A673 (cell line): ENCODE measurements at places on chromosomes 16 and 17. TPM values are rescaled to one million over a fixed set of nuclear protein-coding genes. Genes with fewer than 3 reads are reported as not detected.

The KIF2B gene
- total RNA-seq, result not detected in 2 replicates

The MYCBPAP gene
- 0.92 and 1.2 TPM in 2 replicates for total RNA-seq

DNA sequence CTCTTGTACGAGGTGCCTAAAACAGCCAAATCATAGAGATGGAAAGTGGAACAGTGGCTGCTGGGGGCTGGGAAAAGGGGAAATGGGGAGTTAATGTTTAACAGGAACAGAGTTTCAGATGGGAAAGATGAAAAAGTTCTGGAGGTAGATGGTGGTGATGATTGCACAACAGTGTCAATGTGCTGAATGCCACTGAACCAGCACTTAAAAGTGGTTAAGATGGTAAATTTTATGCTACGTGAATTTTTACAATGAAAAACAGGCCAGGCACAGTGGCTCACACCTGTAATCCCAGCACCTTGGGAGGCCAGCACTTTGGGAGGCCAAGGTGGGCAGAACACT lies 130.4 kb downstream of the C16orf78 start:
- no peak for DNase-seq
- no peaks in the 10 kb centered on the region for H3K4me1 ChIP-seq
- H3K4me3 ChIP-seq, result no peak overlapping the region

- no peaks in the 10 kb centered on the region for H3K36me3 ChIP-seq
- peaks cover 4% of the 10 kb centered on the region for H3K4me1 ChIP-seq
- H3K4me3 ChIP-seq, result no peak overlapping the region
- DNase-seq, result no peak
- H3K27me3 ChIP-seq, result no peaks in the 10 kb centered on the region
Measured at GRCh38 chr17:27502526-27503324, 46.5 kb downstream of the KSR1 start.

- peaks cover 24% of the 10 kb centered on the region for H3K4me1 ChIP-seq
- peak overlapping the region; percentile 48 for H3K4me3 ChIP-seq
- DNase-seq, result peak; percentile 33
- H3K36me3 ChIP-seq, result no peaks in the 10 kb centered on the region
- peaks cover 19% of the 10 kb centered on the region for H3K27me3 ChIP-seq
- H3K27ac ChIP-seq, result no peak overlapping the region
Measured at GRCh38 chr17:76384987-76385891, 830 bp downstream of the SPHK1 start.

DNA sequence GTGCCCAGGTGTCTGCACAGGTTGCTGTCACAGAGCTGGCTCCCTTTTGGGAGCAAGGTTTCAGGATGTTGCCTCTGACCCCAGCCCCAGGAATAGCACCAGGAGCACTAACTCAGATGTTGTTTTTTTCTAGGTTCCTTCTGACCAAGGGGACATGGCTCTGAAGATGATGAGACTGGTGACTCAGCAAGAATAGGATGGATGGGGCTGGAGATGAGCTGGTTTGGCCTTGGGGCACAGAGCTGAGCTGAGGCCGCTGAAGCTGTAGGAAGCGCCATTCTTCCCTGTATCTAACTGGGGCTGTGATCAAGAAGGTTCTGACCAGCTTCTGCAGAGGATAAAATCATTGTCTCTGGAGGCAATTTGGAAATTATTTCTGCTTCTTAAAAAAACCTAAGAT lies 28.1 kb downstream of the SCPEP1 start:
- H3K36me3 ChIP-seq, result no peaks in the 10 kb centered on the region
- no peaks in the 10 kb centered on the region for H3K27me3 ChIP-seq
- no peak for DNase-seq
- no peak overlapping the region for H3K27ac ChIP-seq

The METTL9 gene
- 145 and 151 TPM in 2 replicates for total RNA-seq

- no peaks in the 10 kb centered on the region for H3K36me3 ChIP-seq
- DNase-seq, result no peak
- H3K27ac ChIP-seq, result no peak overlapping the region
Measured at GRCh38 chr16:86771506-86772460, 193.4 kb downstream of the FOXL1 start.

The EME1 gene
- total RNA-seq, result 31.9 and 44.0 TPM in 2 replicates

The MLKL gene
- total RNA-seq, result 3.4 and 5.5 TPM in 2 replicates

The PRR35 gene
- 0.13 TPM in 1 of 2 replicates, not detected in the other for total RNA-seq

The CLEC18B gene
- total RNA-seq, result 32.4 and 37.7 TPM in 2 replicates
